PC-3 (cell line): ENCODE measurements at places on chromosomes 7 and 10. TPM values are rescaled to one million over a fixed set of nuclear protein-coding genes. Genes with fewer than 3 reads are reported as not detected.

GRCh38 chr7:4712281-4713182 lies 30.4 kb downstream of the FOXK1 start:
- DNase-seq: peak; percentile 76

DNA sequence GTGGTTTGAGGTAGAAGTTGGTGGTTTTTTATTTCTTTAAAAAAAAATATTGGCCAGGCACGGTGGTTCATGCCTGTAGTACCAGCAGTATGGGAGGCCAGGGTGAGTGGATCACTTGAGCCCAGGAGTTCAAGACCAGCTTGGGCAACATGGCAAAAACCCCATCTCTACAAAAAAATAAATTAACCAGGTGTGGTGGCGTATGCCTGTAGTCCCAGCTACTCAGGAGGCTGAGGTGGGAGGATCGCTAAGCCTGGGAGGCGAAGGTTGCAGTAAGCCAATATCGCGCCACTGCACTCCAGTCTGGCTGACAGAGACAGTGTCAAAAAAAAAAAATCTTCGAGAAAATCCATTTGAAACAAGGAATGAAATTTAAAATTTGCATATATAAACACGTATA lies 1.1 kb downstream of the IL2RA start:
- DNase-seq: no peak

DNA sequence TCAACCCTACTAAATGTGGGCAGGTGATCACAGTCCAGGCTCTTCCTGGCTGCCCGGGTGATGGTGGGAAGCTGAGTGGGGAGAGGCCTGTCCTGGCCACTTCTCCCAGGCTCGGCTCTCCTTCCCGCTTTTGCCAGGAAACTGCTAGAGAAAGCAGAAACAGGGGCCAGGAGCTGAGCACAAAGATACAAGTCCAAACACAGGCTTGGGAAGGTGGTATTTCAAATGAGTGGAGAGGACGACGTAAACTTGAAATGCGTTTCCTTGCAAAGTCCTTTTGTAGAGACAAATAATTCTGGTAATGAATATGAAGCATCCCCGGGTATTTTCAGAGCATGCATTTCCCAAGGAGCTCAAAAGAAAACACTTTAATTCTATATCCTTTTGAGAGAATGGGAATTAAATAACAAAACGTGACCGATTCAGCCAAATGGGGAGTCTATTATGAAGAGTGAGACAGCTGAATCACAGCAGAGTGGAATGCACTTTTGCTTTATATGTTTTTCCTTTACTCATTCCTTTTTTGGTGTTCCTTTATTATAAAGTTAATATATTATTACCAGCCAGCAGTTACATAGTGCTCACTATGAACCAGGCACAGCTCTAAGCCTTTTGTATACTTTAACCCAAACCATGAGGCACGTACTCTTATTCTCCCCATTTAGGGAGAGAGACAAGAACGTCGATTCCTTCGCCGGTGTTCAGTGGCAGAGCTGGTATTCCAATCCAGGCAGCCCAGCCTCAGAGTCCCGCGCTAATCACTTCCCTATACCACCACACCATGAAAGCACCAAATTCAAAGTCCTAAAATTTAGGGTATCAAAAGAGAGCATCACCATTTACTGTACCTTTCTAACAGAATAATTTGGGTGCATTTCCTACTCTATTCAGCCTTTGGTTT lies 218.2 kb upstream of the KLF14 start:
- no peak for DNase-seq

DNA sequence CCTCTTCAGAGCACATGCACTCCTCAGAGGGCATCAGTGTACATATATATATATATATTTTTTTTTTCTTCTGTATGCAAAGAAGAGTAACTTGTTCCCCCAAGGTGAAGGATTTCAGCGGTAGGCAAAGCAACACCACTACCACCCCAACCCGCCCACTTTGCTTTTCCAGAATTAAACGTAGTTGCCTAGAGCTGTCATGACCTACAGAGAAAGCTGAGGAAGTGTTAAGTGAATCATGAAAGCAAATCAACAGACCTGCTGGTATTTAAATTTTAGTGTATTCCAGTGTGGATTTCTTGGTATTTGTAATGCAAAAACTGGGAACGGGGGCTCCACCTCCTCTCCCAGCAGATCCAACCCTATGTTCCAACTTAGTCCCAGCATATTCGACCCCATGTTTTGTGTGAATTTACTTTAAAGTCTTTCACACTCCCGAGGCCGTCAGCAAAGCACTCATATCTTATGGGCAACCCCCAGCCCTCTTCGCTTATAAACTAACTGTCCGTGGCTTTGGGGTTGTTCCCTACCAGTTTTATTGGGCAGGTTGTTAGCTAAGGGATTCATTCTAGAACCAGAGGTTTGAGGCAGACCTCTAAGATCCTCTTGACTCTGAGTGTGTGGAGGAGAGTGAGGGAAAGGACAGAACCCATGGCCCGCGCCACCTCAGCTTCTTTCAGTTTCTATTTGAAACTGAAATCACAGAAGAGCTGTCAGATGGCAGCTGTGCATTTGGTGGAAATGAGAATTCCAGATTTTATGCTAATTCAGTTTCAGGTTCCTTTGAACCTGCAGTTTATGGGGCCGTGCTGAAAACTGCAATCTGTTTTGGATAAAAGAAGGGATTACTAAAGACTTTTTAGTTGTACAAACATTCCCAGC lies 450.2 kb upstream of the GALNT17 start:
- DNase-seq: no peak

- DNase-seq: no peak
Observed at GRCh38 chr10:50360077-50360850, 108.9 kb upstream of the ASAH2 start.

GRCh38 chr10:48333856-48334255 lies 27.4 kb downstream of the MAPK8 start:
- no peak for DNase-seq

GRCh38 chr10:26725837-26726727 lies 28.6 kb downstream of the PDSS1 start:
- DNase-seq: peak; percentile 55

GRCh38 chr10:82212753-82213152 lies 337.8 kb downstream of the NRG3 start:
- no peak for DNase-seq

GRCh38 chr7:46812101-46812675 lies 769.7 kb downstream of the TNS3 start:
- DNase-seq: no peak

GJC3 gene
- total RNA-seq: 0.18 TPM in 1 of 2 replicates, not detected in the other

OR13A1 gene
- 0.04 TPM in 1 of 2 replicates, not detected in the other for total RNA-seq

CYP2C19 gene
- total RNA-seq: not detected in 2 replicates

TMEM130 gene
- total RNA-seq: not detected in 2 replicates

AKR1E2 gene
- 0.36 TPM in 1 of 2 replicates, not detected in the other for total RNA-seq
